Fibroblast of lung (primary cell): ENCODE measurements at places on chromosomes 1 and 21. TPM values are rescaled to one million over a fixed set of nuclear protein-coding genes. Genes with fewer than 3 reads are reported as not detected.

DNA sequence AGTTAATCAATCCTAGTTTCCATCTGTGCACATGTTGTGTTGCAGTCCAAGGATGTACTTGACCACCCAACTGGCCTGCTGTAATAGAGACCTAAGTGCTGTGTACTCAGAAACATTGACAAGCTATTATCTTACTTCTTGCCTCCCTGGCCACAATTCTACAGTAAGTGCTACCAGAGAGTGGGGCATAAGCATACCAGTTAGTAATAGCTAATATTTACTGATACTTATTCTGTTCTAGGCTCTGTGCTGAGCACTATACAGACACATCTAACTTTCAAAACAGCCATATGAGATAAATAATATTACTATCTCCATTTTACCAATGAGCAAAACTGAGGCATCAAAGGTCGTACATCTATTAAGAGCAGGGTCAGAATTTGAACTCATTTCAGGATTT, 49.5 kb upstream of the NPL start:
- H3K4me1 ChIP-seq = no peaks in the 10 kb centered on the region
- no peak overlapping the region for H3K4me3 ChIP-seq
- H3K27ac ChIP-seq = no peak overlapping the region
- no peak for DNase-seq
- H3K27me3 ChIP-seq = no peaks in the 10 kb centered on the region

DNA sequence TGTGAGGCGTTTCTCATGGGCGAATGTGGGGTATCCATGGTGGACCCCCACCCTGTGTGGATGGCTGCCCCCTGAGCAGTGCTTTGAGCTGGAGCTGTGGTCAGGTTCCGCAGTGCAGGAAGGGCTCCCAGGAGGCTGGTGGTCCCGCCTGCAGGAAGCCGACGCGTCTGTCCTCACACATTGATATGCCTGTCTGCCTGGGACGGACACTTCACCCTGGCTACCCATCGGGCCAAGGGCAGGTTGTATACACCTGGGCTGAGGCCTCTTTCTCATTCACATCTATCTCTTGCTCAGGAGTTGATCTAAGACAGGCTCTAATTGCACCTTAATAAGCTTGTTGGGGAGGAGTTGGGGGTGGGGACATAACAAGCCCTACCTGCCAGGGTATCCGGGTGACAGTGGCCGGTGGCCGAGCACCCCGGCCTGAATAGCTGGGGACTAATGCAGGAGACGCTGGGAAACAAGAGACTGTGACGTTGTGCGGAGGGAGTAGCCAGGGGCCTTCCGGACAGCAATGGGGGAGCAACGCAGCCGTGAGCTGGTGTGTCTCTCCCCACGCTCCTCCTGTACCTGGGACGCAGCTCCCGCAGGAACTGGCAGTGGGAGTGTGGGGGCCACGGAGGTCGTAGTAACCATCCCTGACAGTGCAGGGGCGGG, 21.7 kb downstream of the PDXK start:
- no peaks in the 10 kb centered on the region for H3K27me3 ChIP-seq
- no peaks in the 10 kb centered on the region for H3K4me1 ChIP-seq
- no peak for DNase-seq
- peaks cover 15% of the 10 kb centered on the region for H3K36me3 ChIP-seq

DNA sequence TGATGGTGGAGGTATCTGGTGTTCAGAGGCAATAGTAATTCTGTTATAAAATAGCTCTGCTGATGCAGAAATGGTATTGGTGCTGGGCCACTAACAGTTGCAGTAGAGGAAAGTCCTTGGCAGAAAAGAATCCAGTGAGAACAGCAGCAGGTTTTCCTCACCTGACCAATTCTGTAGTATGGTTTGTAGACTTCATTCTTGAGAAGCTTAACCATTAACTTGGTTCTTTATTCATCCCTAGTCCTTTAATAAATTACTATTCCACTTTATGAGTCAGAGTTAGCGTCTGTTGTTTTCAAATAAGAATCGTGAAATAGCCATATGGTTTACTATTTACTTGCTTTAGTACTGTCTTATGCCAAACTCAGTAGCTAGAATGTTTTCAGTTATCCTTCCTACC, 128.5 kb upstream of the SERTAD4 start:
- H3K4me3 ChIP-seq = no peak overlapping the region
- DNase-seq = no peak
- H3K27ac ChIP-seq = no peak overlapping the region
- H3K36me3 ChIP-seq = no peaks in the 10 kb centered on the region
- no peaks in the 10 kb centered on the region for H3K4me1 ChIP-seq

GRCh38 chr1:229431284-229432115, 2.4 kb downstream of the ACTA1 start:
- H3K36me3 ChIP-seq = no peaks in the 10 kb centered on the region
- DNase-seq = no peak
- no peak overlapping the region for H3K27ac ChIP-seq
- H3K27me3 ChIP-seq = peaks cover 55% of the 10 kb centered on the region

The IL19 gene
- total RNA-seq = not detected in 2 replicates
